ENCODE measurements at places on chromosomes 3 and 15. TPM values are rescaled to one million over a fixed set of nuclear protein-coding genes. Genes with fewer than 3 reads are reported as not detected.

The GOLGA8H gene
- not detected for total RNA-seq

The LRRN1 gene
- not detected for total RNA-seq

The NPTN gene
- total RNA-seq = 74.7 TPM

The CASR gene
- not detected for total RNA-seq

The CCR3 gene
- total RNA-seq = 1.1 TPM

The FNDC3B gene
- total RNA-seq = 12.7 TPM

Measured in G401 (cell line).